ENCODE measurements at places on chromosomes 4 and X.

GRCh38 chr4:141207961-141208360 is 12.7 kb upstream of the ZNF330 start:
- DNase-seq, result no peak

DNA sequence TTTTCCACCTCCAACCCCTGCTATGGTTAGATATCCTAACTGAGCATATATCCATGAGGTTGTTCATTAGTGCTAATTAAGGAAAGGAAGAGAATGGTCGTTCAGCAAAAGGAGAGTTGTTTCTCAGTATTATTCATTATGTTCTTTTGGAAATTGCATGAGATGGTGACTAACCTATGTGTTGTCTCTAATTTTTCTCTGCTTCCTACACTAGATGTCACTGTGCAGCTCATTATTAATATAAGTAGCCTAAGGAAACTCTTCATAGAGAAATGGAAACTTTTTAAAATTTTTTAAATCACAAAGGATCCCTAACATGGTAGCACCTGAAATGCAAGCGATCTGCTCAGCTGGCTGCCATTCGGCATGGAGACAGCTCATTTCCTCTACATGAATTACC is 67.7 kb upstream of the FAM9A start:
- DNase-seq, result peak; percentile 28

GRCh38 chr4:40299811-40300292 is 35.3 kb upstream of the CHRNA9 start:
- no peak for DNase-seq

DNA sequence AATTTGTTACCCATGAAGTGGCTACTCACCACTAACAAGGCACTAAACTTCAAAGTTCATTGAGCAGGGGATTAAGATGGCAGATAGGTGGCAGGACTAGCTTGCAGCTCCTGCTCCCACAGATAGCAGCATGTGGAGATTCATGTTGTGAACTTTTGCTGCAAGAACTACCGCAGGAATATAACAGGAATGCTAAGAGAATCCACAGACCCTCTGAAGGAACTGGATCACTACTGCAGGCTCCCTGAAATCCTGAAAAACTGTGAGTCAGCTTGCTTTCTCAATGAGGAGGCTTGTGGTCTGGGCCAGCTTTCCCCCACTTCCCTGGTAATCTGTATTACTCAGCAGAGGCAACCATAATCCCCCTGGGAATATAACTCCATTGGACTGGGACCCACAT is 118.5 kb upstream of the VCX2 start:
- no peak for DNase-seq

GRCh38 chr4:113790478-113790877 is 28.9 kb upstream of the CAMK2D start:
- no peak for DNase-seq

GRCh38 chrX:21666252-21666651 is 8.1 kb upstream of the KLHL34 start:
- no peak for DNase-seq

- no peak for DNase-seq
These were observed 155.6 kb upstream of the PITX2 start for GRCh38 chr4:110778521-110778920.

DNA sequence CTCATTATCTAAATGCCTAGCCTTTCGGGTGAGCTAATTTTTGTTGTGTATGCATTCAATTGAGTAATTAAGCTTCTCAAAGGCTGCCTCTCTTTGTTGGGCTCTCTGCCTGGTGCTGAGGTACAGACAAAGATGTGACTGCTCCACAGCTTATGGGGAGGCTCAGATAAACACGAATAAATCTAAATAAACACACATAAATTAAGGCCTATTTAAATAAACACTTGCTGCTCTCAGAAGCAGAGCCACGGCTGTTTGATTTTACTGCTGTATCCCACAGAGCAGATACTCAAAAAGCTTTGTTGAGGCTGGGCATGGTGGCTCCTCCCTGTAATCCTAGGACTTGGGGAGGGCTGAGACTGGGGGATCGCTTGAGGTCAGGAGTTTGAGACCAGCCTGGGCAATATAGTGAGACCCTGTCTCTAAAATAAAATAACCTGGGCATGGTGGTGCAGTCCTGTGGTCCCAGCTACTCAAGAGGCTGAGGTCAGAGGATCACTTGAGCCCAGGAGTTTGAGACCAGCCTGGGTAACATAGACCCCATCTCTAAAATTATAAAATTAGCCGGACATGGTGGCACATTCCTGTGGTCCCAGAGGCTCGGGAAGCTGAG is 8.4 kb upstream of the CD99 start:
- no peak for DNase-seq

Data from RKO (cell line).